CD4-positive, alpha-beta T cell treated with Interleukin-6 at 100 ng/mL for 8 hours (primary cell): ENCODE measurements at places on chromosomes 5 and 9.
A peak's percentile ranks its signal among the peaks of the same experiment; 100 is the strongest.

DNA sequence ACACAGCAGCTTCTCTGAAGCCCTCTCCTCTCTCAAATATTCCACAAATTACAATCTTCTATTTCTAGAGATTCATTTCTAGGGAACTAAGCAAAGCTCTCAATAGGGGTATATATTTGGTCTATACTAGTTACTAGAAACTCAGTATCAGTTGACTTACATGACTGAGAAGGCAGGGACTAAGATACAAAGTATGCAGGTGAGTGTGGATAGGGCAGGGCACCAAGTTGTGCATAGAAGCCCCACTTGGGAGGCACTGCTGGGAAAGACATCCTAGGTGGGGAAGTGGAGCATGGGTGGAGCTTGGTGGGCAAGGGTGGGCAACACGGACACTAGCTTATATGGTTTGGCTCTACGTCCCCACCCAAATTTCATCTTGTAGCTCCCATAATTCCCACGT is 148.1 kb upstream of the RASA1 start:
- no peak for DNase-seq

DNA sequence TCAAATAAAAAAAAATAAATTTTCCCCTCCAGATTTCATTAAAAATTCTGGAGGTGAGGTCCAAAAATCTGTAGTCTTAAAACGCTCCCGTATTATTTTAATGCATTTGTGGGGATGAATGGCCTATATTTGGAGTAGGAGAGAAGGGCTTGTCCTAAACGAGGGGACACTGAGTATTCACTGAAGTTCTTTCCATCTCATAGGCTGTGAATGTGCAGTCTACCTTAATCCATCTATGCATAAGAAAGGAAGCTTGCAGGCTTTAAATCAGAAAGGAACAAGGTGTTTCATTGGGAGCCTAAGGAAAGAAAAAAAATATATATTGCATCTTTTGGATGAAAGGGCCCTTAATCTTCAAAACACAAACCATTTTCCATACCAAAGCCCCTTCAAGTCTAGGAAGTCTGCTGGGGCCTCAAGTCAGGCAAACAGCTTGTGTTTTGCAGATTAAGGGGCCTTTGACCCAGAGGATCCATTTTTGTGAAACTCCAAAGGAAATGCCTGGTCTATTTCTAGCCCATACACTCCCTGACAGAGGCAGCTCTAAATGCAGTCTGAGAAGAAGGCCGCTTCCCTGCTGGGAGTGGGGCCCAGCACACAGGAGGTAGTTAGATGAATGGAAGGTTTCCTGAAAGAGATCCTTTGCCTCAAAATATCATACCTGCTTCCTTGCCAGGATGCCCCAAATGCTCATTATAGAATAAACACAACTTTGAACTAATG is 35.6 kb downstream of the BRINP1 start:
- no peak for DNase-seq

DNA sequence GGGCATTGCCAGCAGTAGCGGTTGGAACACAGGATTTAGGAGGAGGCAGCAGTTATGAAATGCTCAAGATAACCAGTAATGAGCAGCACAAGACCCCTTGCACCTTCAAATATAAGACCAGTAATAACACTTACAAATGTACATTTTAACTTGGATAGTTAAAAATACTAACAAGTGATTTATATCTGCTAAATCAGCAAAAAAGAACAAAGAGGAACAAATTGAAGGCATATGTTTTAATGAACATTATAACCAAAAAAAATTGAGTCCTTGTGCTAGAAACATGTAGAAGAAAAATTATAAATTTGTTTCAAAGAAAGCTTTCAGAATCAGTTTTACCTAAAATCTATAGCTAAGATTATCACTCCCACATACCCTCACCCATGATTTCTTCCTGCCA is 52.0 kb downstream of the ALDH7A1 start:
- no peak for DNase-seq

GRCh38 chr5:137199966-137200365 is 299.2 kb downstream of the SPOCK1 start:
- no peak for DNase-seq

GRCh38 chr9:81827616-81828296 is 100.5 kb upstream of the SPATA31D4 start:
- DNase-seq: no peak

DNA sequence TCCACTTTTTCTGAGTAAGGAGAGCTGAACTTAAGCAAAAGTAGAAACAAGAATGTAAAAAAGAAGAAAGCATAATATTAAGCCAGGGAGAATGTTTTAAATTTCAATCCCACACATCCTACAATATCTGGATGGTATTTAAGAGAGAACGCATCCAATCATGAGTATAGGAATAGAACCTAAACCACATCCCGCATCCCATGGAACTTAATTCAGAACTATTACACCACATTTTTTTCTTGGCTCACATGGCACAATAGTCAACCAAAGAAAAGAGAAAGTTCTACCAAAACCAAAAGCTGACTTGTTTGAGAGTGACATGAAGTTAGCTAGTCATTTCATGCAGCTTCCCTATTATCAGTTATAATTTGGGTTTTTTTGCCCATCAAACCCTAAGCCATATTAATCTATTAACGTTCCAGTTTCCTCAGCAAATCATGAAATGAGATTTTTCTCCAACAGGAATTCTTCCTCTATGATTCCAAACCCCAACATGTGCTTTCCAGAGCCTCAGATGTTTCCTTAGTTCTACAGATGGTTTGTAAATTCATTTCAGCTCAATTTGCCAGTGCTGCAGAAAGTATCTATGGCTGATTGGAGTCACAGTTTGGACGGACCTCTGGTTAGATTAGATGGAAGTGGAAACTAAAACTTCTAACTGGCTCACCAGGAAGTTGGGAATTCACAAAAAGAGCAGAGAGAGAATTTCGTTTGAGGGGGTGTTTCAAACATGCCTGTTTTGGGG is 22.5 kb downstream of the ADAMTSL1 start:
- DNase-seq: no peak

- no peak for DNase-seq
Measured at GRCh38 chr9:34823778-34824177, 113.8 kb upstream of the CCL21 start.

GRCh38 chr5:72245951-72246532 is 74.0 kb downstream of the MRPS27 start:
- DNase-seq: no peak

- DNase-seq: no peak
Measured at GRCh38 chr5:160349935-160350303, 20.5 kb downstream of the C1QTNF2 start.

- no peak for DNase-seq
Measured at GRCh38 chr5:60544142-60544541, 155.8 kb downstream of the DEPDC1B start.

GRCh38 chr9:89617978-89618377 is 13.2 kb downstream of the GADD45G start:
- no peak for DNase-seq

GRCh38 chr9:129231022-129231739 is 53.1 kb upstream of the IER5L start:
- no peak for DNase-seq

DNA sequence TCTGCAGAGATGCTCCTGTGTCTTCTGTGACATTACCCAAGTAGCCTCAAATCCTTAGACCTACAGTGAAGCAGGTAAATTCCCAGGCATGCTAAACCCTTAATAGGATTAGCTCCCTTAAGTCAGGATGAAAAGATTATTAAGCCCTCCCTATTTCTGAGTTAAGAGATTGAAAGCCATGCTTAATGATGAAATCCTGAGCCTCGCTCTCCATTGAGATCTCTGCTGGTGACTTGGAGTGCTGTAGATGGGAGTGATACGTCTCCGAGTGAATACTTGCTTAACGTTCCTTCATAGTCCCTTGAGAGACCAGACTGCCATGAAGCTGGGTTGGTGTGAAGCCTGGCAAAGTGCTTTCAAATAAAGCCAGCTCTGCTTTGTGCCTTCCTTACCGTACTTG is 34.2 kb downstream of the AOPEP start:
- no peak for DNase-seq

GRCh38 chr9:304106-304505 is 89.4 kb downstream of the DOCK8 start:
- DNase-seq: no peak

DNA sequence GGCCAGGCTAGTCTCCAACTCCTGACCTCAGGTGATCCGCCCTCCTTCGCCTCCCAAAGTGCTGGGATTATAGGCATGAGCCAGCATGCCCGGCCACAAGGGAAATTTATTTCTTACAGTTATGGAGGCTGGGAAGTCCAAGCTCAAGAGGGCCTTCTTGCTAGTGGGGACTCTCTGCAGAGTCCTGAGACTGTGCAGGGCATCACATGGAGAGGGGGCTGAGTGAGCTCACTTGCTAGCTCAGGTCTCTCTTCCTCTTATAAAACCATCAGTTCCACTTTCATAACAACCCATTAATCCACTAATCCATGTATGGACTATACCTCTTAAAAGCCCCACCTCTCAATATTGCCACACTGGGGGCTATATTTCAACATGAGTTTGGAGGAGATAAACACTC is 5.1 kb upstream of the SPIN1 start:
- DNase-seq: no peak

DNA sequence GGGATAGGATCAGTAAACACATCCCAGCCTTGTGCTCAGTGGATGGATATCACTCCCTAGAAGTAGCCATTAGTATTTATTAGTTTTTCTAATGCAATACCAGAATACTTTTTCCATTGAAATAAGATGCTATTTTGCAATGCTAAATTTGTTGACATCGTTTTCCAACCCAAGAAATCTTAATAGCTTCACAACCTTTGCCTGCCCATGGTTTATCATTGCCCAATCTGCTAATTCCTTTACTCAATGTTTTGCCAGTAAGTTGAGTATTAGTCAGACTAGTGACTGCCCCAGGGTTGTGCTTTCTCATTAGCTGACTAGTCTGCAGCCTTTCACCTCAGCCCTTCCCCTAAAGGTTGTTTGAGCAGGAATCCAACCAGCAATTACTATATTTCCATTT is 62.9 kb downstream of the NREP start:
- no peak for DNase-seq

DNA sequence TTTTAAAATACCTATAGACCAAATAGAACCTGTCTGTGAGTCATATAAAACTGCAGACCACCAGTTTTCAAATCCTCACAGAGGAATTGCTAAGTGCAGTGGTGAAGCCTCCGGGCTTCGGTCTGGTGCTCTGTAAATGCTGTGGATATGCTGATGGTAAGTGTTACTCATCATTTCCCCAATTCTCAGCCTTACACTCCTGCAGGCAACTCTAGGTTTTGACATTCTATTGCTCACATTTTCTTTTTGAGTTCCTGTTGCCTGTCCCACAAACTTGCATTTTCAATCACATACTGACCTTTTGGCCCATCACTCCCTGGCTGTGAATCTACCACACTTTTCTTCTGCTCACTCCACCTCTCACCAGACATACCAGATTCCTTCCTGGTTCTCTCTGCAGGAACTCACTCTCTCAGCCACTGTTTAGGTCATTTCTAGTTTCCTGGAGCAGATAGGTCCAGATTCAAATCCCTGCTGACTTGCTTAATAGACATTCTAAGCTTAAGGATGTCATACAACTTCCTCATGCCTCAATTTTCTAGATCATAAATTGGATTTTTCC is 192.9 kb downstream of the RAB3C start:
- DNase-seq: no peak

DNA sequence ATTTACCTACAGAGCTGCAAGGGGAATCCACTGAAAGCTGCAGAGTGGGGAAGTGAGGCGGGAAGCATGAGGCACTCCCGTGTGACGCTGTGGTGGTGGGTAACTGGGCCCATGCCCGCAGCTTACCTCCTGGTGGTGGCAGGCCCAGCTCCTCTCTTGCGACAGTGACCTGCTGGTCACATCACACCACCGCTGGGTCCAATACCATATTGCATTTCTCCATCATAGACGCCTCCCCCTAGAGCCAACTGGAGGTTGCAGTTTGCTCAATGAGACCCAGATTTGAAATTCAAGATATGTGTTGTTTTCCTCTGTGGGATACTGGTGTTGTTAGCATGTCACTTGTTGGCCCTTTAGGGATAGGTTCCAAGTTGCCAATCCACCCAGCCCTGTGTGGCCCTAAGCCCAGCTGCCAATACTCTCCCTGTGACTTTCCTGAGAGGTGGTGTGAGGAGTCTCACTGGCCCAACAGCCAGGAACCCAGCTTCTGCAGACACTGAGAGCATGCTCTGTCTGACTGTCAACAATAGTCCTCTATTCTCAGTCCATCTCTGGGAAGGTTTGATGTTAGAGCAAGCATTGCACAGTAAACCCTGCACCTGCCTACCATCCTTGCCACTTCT is 428.3 kb downstream of the GADD45G start:
- no peak for DNase-seq

DNA sequence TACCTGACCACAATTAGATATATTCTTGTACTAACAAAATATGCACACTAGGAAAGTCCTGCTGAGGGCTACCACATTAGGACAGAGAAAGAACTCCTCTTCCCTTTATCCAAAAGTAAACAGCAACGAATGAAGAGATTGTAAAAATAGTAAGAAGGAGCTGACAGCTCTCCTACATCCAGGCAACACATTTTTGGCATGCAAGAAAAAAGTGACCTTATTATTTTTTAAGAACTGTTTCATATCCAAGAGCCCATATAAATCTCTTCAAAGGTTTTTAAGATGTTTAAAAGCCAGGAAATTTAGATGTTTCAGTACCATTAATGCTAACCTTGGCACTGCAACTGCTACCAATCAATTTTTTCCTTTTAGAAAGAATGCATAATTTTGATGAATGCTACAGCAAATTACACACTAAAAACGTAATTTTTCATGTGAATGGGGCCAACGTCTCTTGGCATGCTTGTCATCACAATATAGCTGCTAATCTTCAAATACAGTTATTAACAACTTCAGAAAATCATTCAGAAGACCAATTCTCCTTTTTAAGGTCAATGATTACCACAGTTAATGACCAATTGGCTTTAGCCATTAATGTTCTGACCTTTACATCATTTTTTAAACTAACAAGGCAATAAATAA is 132.0 kb downstream of the FBXL17 start:
- no peak for DNase-seq

- DNase-seq: no peak
Measured at GRCh38 chr9:129473523-129474244, 147.2 kb downstream of the C9orf50 start.

GRCh38 chr9:126503333-126504085 is 110.2 kb upstream of the LMX1B start:
- no peak for DNase-seq

GRCh38 chr5:64074533-64074932 is 91.1 kb upstream of the RNF180 start:
- no peak for DNase-seq

DNA sequence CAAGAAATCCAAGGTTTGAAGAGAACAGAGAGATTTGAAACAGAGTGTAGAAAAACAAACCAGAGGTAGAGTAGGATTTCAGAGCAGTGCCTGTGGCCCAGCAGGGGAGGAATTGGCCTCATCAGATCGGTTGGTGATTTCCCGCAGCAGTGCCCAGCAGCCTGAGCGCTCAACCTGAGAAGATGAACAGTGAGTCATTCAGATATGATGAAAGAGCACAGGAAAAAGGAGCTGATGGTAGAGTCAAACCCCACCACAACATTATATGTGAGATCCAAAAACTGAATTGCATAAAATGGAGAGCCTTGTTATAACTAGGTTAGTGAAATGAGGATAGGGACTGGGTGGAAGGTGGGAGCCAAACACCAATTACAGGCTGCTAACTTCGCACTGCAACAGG is 248.9 kb downstream of the PIK3R1 start:
- peak; percentile 13 for DNase-seq
